ENCODE measurements at places on chromosomes 6 and 20. TPM values are rescaled to one million over a fixed set of nuclear protein-coding genes. Genes with fewer than 3 reads are reported as not detected.

DNA sequence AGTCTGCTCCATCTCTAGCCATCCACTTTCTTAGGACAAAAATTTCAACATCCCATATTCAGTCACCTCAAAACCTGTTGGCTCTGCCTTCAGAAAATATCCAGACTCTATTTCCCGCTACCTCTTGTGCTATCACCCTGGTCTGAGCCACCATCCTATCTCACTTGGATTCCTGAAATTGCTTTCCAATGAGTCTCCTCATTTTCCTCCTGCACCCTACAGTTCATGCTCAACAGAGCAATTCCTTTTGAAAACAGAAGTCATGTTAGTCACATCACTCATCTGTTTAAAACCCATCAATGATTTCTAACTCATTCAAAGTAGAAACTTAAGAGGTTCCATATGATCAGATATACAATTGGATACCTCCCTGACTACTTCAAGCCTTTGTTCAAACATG, 229.9 kb downstream of the ADGRG6 start:
- no peaks in the 10 kb centered on the region for H3K27me3 ChIP-seq
- no peaks in the 10 kb centered on the region for H3K4me1 ChIP-seq
- no peak for DNase-seq

IFT52 gene
- total RNA-seq, result 61.7 TPM

TEAD3 gene
- 27.9 TPM for total RNA-seq

DNA sequence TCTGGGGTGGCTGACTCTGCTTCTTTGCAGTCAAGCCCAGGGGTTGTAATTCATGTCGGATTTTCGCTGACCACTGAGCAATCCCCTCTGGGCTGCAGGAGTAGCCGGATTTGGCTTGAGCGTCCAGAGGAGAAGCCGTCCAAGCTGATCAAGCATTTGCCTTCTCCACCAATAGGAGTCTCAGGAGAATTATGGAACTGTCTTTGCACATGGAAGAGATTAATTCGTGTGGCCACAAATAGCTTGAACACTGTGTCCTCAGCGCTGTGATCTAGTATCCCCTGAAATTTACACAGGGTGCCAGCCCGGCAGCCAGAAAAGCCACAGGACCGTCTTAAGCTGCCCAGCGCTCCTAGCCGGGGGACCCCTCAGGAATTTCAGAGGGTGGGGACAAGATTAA, 37.1 kb downstream of the EYA2 start:
- H3K36me3 ChIP-seq, result peaks cover 7% of the 10 kb centered on the region
- H3K27me3 ChIP-seq, result no peaks in the 10 kb centered on the region
- H3K27ac ChIP-seq, result no peak overlapping the region
- H3K4me1 ChIP-seq, result no peaks in the 10 kb centered on the region
- H3K4me3 ChIP-seq, result no peak overlapping the region

- H3K4me3 ChIP-seq, result no peak overlapping the region
- H3K27ac ChIP-seq, result no peak overlapping the region
- H3K36me3 ChIP-seq, result no peaks in the 10 kb centered on the region
- H3K27me3 ChIP-seq, result no peaks in the 10 kb centered on the region
Observed at GRCh38 chr6:53727748-53728147, 62.2 kb upstream of the KLHL31 start.

DEFB121 gene
- total RNA-seq, result not detected

PRSS16 gene
- 17.9 TPM for total RNA-seq

DNA sequence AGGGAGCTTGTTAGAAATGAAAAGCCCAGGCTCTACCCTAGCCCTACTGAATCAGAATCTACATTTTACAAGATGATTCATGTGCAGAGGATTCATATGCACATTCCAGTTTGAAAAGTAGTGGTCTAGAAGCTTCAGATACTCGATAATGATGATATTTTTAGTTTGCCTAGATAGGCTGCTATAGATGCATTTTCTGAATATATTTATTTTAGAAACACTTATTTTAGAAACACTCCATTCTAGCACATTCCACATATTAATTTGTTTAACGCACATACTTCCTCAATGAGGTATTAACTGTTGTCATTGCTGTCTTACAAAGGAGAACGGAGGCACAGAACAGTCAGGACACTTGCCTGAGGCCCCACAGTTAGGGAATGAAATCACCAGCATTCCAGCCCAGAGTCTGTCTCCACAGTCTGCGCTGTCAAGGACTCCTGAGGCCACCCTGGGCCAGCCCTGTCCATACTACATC, 64.4 kb downstream of the SNAP25 start:
- no peaks in the 10 kb centered on the region for H3K36me3 ChIP-seq
- no peak overlapping the region for H3K27ac ChIP-seq
- no peaks in the 10 kb centered on the region for H3K27me3 ChIP-seq
- DNase-seq, result no peak
- H3K4me1 ChIP-seq, result no peaks in the 10 kb centered on the region

DNA sequence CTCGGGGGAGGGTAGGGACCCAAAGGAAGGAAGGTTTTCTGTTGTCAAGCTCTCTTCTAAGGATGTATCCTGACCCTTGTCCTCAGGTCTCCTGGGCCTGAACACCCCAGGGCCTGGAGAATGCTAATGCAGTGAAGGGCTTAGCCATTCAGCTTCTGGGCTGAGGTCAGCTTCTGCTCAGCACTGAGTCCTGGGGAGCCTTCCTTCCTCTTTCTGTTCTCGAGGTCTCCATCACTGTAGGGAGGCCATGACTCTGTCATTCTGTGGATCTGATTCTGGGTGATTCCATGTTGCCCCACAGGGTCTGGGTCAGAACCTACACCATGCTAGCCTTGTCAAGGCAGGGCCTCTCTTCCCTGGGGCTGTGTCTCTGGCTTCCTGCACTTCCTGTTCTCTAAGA, 712.7 kb downstream of the DHX35 start:
- H3K36me3 ChIP-seq, result no peaks in the 10 kb centered on the region
- no peaks in the 10 kb centered on the region for H3K4me1 ChIP-seq
- H3K4me3 ChIP-seq, result no peak overlapping the region
- DNase-seq, result no peak

EEF1A2 gene
- total RNA-seq, result 19.5 TPM

DNA sequence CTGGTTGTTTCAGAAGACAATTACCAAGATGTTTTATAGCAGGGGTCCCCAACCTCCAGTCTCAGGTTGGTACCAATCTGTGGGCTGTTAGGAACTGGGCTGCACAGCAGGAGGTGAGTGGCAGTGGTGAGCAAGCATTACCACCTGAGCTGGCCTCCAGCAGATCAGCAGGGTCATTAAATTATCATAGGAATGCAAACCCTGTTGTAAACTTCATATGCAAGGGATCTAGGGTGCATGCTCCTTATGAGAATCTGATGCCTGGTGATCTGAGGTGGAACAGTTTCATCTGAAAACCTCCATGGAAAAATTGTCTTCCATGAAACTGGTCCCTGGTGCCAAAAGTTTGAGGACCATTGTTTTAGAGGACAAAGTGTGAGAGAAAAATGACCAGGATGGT, 240.6 kb downstream of the GRM1 start:
- H3K27ac ChIP-seq, result no peak overlapping the region
- DNase-seq, result no peak
- no peaks in the 10 kb centered on the region for H3K4me1 ChIP-seq
- no peaks in the 10 kb centered on the region for H3K27me3 ChIP-seq

DNA sequence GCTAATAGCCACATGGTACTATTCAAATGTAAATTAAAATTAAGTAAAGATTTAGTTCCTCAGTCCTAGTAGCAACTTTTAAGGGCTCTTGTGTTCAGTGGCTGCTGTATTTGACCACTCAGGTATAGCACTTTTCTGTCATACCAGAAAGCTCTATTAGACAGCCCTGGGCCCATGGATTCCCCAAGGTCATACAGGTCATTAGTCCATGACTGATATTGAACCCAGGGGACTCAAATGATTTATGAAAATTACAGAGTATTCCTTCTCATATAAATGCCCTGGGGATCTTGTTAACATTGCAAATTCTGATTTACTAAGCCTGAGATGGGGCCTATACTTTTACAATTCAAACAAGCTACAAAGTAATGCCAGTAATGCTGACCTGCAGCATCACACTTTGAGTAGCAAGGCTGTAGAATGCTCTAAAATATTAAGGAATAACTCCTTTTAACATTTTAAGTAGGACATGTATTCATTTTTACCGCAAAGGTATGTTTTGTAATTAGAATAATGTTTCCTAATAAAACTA, 29.6 kb downstream of the RNF217 start:
- no peak for DNase-seq
- no peak overlapping the region for H3K27ac ChIP-seq
- H3K4me1 ChIP-seq, result no peaks in the 10 kb centered on the region
- no peak overlapping the region for H3K4me3 ChIP-seq
- no peaks in the 10 kb centered on the region for H3K27me3 ChIP-seq

DNA sequence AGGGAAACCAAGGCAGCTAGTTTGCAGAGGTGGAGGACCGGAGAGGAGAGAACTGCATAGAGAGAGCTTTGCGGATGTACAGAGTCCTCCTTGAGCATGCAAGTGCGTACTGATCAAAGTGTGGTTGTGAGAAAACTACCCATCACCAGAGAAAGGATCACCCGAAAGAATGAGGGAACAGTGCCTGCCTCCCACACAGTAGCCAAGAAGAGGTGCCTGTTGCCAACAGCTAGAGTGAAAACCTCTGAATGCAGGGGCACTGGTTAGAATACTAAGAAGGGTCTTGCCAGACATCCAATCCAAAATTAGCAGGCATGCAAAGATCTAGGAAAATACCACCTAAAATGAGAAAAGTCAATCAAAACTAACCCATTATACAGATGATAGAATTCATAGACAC, 166.6 kb upstream of the AKAP12 start:
- H3K27ac ChIP-seq, result no peak overlapping the region
- no peaks in the 10 kb centered on the region for H3K27me3 ChIP-seq
- no peak overlapping the region for H3K4me3 ChIP-seq
- H3K4me1 ChIP-seq, result no peaks in the 10 kb centered on the region
- H3K36me3 ChIP-seq, result peaks cover 55% of the 10 kb centered on the region

DNA sequence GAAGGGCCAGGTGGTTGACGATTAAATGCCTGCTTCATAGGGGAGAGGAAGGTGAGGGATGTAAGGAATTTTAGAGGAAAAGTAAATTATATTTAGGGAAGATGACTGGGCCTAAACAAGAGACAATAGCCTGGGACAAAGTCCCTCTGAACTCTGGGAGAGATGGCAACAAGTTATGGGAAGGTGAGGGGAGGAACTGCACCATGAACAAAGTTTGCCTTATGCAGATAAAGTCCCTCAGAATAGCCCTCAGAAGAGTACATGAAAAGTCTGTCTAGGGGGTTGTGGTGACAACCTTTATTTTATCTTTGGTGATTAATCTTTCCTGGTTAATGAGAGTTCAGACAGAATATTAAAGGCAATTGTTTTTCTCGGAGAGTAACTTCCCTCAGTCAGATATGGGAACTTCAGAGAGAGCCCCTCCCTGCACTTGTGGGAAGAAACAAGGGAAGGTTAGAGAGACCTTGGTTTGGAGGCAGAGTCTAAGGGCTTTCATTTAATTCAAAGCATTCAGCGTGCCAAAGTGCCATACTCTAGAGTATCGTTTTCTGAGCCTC, 27.1 kb upstream of the FAM217A start:
- DNase-seq, result no peak
- H3K27ac ChIP-seq, result no peak overlapping the region
- no peak overlapping the region for H3K4me3 ChIP-seq
- H3K36me3 ChIP-seq, result no peaks in the 10 kb centered on the region

OXT gene
- total RNA-seq, result not detected

All from endodermal cell (in vitro differentiated cells).